CD14-positive monocyte (primary cell): ENCODE measurements at places on chromosomes 1 and 21. TPM values are rescaled to one million over a fixed set of nuclear protein-coding genes. Genes with fewer than 3 reads are reported as not detected.

DNA sequence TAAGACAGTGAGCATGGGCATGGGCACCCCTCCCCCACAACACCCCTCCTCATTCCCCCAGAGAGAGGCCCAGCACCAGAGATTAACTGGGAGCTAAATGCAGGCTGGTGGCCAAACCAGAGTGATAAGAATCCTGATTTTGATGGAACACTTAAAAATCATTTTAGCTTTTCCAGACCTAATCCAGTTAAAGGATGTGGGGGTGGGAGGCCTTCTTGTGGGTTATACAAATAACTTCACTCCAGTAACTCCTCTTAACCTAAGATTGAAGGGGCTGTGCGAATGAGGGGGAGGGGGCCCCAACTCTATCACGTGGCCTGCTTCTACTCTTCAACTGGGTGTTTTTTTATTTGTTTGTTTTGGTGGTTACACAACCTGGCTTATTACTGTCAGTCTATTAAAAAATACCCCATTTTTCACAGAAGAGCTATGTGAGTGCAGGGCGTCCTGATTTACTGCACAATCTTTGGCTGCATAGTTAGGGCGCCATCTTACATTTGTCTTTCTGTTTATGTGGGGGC, 398.1 kb upstream of the LYPLAL1 start:
- no peak for DNase-seq

DNA sequence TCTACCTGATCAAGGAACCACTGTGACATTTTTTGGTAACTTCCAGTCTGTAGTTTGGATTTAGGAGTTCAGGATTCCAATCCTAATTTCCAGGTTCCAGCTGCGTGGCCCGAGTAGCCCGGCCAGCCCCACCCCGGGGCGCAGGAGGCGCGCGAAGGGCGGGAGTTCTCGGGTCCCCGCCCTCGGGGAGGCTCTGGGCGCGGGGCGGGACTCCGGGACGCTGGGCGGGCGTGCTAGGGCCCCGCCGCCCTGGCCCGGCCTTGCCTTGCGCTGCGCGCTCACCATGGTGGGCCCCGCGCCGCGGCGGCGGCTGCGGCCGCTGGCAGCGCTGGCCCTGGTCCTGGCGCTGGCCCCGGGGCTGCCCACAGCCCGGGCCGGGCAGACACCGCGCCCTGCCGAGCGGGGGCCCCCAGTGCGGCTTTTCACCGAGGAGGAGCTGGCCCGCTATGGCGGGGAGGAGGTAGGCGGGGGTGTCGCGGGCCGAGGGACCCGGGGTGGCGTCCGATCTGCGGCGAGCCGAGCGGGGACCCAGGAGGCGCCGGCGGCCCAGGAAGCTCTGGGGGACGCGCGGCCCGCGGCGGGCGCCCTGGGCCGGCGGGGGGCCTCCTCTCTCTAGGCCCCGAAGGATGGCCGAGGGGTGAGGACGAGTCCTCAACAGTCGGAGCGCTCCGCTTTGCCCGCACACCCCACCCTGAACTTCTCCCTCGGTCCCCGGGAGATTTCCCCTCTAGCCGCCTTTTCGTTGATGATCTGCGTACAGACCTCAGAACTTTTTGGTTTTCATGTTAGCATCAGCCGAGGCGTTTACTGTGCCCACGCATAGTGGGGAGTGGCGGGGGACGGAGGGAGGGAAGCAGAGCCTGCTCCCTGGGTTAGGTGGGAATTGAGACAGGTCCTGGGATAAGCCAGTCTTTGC, at the start of gene NENF:
Gene NENF (plus strand): TSS at position 260 of the 916 bp plus-strand sequence. CDS start 24 bp downstream, at position 284.
- peak; percentile 65 for DNase-seq

GRCh38 chr1:30904191-30904961, 4.2 kb downstream of the SDC3 start:
- DNase-seq, result no peak

AMY2A gene
- not detected in 2 replicates for polyA plus RNA-seq

S100A4 gene
- polyA plus RNA-seq, result 7,344 TPM

- no peak for DNase-seq
Observed at GRCh38 chr1:94551449-94551848, 9.9 kb upstream of the F3 start.

GRCh38 chr21:34724131-34724856, 55.5 kb downstream of the CLIC6 start:
- DNase-seq, result no peak

DNA sequence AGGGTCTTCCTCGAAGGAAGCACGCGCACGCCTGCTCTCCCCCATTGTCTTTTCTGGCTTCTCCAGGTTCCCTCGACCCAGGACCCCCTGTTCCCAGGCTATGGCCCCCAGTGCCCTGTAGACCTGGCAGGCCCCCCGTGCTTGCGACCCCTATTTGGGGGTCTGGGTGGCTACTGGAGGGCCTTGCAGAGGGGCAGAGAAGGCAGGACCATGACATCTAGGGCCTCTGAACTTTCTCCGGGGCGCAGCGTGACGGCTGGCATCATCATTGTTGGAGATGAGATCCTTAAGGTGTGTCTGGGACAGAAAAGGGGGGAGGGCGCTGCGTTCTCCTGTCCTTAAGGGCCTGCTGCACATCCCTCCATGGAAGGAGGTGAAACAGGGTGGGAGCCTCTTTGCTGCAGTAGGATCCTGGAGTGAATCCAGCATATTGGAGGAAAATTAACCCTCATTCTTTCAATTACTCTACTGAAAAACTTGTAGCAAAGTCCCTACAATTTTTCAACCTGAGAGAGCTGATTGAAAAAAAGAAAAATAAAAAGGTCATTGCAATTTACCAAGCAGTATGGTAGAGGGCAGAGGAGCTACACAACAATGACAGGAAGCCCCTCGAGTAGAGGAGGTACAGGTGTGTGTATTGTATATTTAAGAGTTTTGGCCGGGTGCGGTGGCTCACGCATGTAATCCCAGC, 777 bp downstream of the FLAD1 start:
- no peak for DNase-seq

GRCh38 chr1:30706528-30706927, 16.9 kb downstream of the MATN1 start:
- no peak for DNase-seq

GRCh38 chr1:29783508-29784275, 547.4 kb downstream of the PTPRU start:
- DNase-seq, result no peak

GRCh38 chr1:9621032-9621431, 30.5 kb upstream of the PIK3CD start:
- no peak for DNase-seq

SON gene
- polyA plus RNA-seq, result 26.3 and 66.4 TPM in 2 replicates

GRCh38 chr1:33292726-33293340, 28.1 kb downstream of the A3GALT2 start:
- DNase-seq, result no peak

DNA sequence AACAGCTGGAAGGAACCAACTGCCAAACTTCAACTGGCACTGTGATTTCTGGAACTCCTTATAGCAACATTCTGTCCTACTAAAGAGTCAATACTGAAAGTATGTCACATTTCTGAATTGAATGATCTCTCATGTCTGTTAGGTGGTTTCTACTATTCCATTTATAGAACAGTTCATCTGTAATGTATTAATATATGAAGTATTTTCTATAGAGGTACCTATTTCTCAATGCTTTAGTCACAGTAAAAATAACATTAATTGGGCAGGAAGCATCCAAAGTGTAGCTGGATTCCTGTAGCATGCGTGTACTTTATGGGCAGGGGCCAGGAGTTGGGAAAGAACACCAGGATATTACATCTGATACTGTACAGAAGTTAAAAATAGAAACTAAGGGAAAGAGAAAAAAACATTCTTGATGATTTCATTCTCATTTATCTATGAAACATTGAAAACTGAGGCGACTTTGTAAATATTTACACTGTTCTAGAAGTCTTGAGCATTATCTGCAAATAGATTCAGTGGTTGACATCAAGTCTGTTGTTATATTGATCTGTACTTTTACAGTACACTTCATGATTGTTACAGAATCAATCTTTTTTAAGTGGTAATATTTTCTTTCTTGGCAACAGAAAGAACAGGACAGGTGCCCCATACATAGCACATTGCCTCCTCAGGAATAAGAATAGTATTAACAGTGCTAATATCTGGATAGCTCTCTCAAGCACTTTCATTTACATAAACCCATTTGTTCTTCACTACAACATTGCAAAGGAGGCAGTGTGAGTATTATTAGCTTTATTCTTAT, 6.2 kb upstream of the ZNF281 start:
- no peak for DNase-seq

GRCh38 chr1:117237726-117238381, 27.1 kb upstream of the VTCN1 start:
- DNase-seq, result no peak

GRCh38 chr1:246104927-246105326, 402.2 kb downstream of the SMYD3 start:
- no peak for DNase-seq

DNA sequence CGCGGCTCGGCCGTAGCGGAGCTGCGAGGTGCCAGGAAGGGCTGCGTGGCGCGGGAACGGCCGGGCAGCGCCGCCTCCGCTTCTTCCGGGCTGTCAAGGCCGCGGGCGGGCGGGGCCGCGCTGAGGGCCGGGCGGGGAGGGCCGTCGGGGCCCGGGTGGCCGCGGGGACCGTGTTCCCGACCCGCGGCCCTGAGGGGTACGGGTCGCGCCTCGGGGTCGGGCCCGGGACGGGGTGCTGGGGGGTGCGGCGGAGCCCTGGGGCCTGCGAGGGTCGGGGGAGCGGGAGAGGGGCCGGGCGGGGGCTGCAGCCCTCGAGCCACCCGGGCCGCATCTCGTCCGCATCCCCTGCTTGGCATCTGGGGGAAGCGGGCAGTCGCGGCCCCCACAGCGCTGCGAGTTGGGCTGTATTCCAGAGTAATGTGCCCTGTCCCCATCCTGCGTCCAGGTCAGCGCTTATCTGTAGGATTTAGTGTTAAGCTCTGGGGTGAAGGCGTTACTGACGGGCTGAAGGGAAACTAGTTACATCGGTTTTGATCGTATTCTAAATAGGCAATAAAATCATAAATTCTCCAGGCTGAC, 379 bp downstream of the RER1 start:
- no peak for DNase-seq

DNA sequence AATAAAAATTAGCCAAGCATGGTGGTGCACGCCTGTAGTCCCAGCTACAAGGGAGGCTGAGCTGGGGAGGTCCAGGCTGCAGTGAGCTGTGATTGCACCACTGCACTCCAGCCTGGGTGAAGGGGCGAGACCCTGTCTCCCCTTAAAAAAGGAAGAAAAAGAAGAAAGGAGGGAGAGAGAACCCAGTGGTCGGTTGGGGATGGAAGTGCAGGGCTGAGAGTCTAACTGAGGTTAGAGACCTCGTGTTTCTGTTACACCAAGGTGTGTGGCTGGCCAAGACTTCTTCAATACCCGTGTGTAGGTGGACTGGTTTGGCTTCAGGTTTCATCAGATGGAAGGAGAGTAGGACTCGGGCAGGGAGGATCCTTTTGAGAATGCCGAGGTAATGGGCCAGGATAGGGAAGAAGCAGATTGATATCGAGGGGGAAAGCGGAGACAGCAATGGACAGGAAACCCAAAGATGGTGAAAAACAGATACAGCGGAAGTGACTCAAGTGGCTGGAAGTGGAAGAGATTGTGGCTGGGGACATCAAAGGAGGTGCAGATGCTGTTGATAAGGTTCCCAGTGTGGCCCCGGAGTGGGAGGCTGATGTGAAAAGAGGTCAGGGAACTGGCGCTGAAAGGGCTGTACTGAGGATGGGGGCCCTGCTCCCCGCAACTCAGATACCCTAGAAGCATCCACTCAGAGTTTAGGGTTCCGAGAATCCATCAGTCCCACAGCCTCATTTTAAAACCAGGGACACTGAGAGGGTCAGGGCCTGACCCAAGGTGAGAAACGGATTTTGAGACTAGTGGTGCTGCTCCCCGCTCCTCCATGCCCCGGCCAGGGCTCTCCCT, 681 bp upstream of the UBXN10 start:
- DNase-seq, result peak; percentile 14

HPDL gene
- 0.09 and 0.17 TPM in 2 replicates for polyA plus RNA-seq

FCRL4 gene
- polyA plus RNA-seq, result not detected

- no peak for DNase-seq
Observed at GRCh38 chr1:71399594-71399993, 318.8 kb upstream of the ZRANB2 start.

- DNase-seq, result no peak
Observed at GRCh38 chr1:228108742-228109072, 392 bp downstream of the MRPL55 start.

DNA sequence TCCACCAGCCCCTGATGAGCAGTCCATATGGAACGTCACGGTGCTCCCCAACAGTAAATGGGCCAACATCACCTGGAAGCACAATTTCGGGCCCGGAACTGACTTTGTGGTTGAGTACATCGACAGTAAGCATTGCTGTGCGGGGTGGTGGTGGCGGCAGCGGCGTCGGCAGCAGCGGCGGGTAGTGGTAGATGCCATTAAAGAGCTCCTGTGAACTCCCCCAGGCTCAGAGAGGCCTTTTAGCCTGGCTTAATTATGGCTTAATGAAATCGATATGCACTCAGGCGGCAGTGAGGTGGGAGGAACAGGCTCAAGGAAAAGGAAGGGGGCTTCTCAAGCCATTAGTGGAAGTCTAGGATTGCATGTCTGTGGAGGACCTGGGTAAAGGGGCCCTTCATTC, 41.9 kb upstream of the CNTN2 start:
- no peak for DNase-seq

TSSK3 gene
- polyA plus RNA-seq, result 0.35 TPM

- peak; percentile 22 for DNase-seq
Observed at GRCh38 chr21:20999659-21000058, 1.4 kb downstream of the NCAM2 start.

GRCh38 chr1:230744382-230744781, 2.8 kb upstream of the CAPN9 start:
- no peak for DNase-seq

- peak; percentile 63 for DNase-seq
Observed at GRCh38 chr21:45532826-45533360, 9.3 kb downstream of the SLC19A1 start.

- DNase-seq, result peak; percentile 60
Observed at GRCh38 chr1:161549652-161550051, at the start of gene FCGR3A. Gene FCGR3A, minus strand, starts transcription at chr1:161549818. Its CDS starts 82 bp downstream, at chr1:161549736.

DNA sequence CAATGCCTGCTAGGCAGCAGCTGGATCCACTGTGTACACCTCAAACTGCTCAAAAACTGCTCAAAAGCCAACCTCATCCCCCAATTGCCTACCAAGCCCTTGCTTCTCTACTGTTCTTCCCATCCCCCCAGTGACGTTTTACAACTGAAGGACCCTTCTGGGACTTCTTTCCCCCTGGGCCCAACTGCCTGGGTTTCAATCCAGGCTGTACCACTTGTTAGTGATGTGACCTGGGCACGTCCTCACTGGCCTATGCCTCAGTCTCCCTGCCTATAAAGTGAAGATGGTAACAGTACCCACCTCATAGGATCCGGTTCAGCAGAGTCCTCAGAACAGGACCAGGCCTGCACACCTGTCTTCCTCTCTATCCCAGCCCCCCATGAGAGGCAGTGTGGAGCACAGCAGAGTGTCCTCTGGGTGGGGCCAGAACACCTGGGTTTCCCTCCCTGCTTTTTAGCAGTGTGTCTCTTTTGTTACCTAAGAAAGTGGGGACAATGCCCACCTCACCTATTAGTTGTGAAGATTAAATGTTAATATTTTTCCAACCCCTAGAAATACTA, 1.9 kb upstream of the TEKT2 start:
- no peak for DNase-seq

VAV3 gene
- polyA plus RNA-seq, result 9.2 TPM

- no peak for DNase-seq
Observed at GRCh38 chr1:47624531-47624930, 186.7 kb downstream of the FOXD2 start.

GRCh38 chr1:15260418-15261154, 13.6 kb downstream of the FHAD1 start:
- peak; percentile 61 for DNase-seq

DENND2C gene
- 0.07 TPM for polyA plus RNA-seq

S100B gene
- polyA plus RNA-seq, result 0.67 TPM

GRCh38 chr1:41532206-41532975, 47.9 kb upstream of the EDN2 start:
- no peak for DNase-seq

AIM2 gene
- polyA plus RNA-seq, result 3.4 and 6.1 TPM in 2 replicates

- DNase-seq, result no peak
Observed at GRCh38 chr1:47508702-47509431, 71.0 kb downstream of the FOXD2 start.

MANEAL gene
- 0.56 TPM for polyA plus RNA-seq

NPR1 gene
- not detected for polyA plus RNA-seq
